ENCODE measurements at places on chromosomes 3 and 15. TPM values are rescaled to one million over a fixed set of nuclear protein-coding genes. Genes with fewer than 3 reads are reported as not detected.

GRCh38 chr15:63601704-63602185, 4.6 kb downstream of the FBXL22 start:
- no peak for DNase-seq

- peak; percentile 80 for DNase-seq
Observed at GRCh38 chr3:69568458-69568857, 170.8 kb upstream of the MITF start.

GRCh38 chr3:191330530-191331048, 263 bp upstream of the UTS2B start:
- no peak for DNase-seq

DNA sequence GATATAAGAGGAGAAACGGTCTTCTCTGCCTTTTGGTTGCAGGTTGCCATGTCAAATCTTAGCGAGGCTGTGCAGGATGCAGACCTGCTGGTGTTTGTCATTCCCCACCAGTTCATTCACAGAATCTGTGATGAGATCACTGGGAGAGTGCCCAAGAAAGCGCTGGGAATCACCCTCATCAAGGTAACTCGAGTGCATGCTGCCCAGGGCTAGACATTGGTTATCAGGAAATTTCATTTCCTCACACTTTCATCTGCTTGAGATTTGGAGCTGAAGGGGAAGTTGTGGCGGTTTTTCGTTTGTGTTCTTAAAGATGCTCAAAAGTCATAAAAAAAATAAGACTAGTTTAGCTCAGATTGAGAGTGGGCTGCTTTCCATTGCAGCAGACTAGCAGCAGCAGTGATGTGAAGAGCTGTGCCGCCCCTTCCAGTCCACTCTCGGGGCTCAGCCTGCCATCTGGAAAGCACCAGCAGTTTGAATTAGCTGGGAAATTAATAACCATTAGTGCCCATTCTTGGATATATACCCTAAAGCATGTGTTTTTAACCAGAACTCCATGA, 32.2 kb downstream of the GPD1L start:
- no peak for DNase-seq

DNA sequence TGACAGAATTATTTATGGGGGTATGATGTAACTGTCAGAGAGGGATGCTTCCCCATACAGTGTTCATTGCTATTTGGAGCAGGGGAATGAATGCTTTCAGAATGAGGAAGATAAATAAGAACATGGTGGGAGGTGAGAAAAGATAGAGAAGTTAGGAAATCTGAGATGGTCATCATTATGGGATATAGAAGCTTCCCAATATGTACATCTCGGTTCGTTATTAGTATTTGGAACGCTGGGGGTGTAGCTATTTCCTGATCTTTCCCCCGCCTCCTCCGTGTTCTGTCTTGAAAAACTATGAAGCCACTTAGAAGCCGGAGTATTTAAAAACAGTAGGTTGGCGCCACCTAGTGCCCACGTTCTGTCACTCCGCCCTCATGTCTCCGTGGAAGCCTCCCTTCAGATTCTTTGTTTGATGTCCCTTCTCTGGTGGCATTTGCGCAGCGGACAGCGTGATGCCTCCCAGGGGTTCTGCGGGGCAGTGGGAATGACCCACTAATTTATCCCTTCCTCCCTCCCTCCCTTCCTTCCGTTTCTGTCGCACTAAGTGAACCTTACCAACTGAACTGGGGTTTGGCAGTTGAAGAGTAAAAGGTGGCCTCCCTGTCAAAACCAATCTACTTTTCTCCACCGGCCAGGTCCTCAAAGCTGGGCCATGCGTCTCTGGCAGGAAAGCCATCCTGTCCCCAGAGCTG, 184.5 kb downstream of the FEZF2 start:
- DNase-seq: peak; percentile 82

DNA sequence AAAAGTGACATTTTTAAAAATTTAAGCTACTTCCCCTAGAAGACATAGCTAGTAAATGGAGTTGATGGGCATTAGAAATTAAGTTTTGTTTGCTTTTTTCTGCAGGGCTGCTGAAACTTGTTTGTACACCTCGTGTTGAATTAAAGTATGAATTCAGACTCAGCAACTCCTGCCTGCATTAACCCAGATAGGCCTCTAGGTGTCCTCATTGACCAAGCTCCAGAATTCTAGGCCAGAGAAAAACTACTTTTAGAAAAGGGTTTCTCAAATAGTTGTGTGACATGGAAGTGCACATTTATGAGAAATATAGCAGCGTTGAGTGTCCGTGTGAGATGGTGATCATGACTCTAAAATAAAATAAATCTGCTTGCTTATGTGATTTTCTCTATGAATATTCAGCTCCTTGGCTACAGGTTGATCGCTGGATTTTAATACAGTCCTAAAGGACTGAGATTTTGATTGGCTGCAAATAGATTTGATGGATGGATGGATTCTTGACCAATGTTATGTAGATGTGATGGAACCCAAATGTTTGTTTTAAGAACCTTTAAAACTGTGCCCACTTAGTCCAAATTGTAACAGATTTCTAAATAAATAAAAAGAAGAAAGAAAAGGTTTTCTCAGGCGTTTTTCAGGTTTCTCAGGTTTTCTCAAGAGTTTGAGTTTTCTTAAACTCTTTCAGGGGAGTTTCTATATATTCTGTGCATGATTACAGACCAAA, 39.4 kb upstream of the LMOD3 start:
- peak; percentile 71 for DNase-seq

Gene GUCA1C
- not detected for total RNA-seq

Data from cardiac muscle cell (in vitro differentiated cells and primary cell).